ENCODE measurements at places on chromosomes 7 and 10. TPM values are rescaled to one million over a fixed set of nuclear protein-coding genes. Genes with fewer than 3 reads are reported as not detected.

Gene VENTX
- 0.21 TPM for total RNA-seq

Gene SPDYE16
- total RNA-seq, result 0.58 TPM

Gene LEP
- total RNA-seq, result not detected

Gene LIPN
- total RNA-seq, result not detected

Gene HTR5A
- total RNA-seq, result not detected

Gene ERVW-1
- not detected for total RNA-seq

Gene BLNK
- total RNA-seq, result not detected
